ENCODE measurements at places on chromosomes 6 and 20.

GRCh38 chr20:41655962-41656618 is 37.9 kb upstream of the CHD6 start:
- DNase-seq: no peak

- no peak for DNase-seq
Observed at GRCh38 chr6:16267428-16268263, 29.3 kb downstream of the GMPR start.

DNA sequence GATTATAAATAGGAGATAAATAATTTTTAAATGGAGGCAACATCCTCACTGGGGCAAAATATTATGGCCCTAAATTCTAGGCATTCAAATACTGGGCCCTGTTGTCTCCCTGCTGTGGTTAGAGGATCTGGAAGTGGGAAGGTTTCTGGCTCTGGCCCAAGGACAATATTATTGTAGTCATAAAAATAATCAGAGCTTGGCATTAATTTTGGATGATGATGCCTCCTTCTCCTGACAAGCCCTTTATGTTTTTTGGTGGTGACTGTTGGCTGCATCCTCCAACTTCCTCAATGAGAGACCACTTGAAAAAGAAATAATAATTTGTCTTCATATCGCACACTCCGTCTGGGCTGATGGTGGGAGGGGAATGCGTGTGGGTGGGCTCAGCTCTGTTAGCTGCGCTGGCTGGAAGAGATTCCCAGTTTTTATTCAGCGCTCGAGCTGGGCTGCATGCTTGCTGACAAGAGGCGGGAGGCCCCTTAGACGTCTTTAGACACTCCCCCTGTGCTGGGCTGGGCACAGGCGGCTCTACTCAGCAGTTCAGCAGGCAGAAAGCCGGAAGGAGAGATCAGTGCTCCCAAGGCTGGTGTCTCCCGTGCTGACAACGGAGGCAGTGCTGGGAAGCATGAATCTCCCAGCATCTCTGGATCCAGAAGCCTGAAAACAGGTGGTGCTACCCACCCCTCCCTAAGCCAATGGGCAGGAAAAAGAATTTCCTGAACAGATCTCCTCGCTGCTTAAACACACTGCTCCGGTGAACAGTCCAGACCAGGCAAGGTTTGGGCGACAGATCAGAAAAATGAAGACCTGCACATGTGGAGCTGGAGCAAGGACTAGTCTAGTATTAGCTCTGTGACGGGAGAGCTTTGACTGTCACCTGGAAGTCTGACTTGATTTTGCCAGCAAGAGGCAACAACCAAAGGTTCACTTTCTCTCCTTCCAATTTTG is 97.7 kb downstream of the SYCP2 start:
- DNase-seq: no peak

GRCh38 chr6:159193923-159194322 is 24.7 kb downstream of the FNDC1 start:
- DNase-seq: no peak

DNA sequence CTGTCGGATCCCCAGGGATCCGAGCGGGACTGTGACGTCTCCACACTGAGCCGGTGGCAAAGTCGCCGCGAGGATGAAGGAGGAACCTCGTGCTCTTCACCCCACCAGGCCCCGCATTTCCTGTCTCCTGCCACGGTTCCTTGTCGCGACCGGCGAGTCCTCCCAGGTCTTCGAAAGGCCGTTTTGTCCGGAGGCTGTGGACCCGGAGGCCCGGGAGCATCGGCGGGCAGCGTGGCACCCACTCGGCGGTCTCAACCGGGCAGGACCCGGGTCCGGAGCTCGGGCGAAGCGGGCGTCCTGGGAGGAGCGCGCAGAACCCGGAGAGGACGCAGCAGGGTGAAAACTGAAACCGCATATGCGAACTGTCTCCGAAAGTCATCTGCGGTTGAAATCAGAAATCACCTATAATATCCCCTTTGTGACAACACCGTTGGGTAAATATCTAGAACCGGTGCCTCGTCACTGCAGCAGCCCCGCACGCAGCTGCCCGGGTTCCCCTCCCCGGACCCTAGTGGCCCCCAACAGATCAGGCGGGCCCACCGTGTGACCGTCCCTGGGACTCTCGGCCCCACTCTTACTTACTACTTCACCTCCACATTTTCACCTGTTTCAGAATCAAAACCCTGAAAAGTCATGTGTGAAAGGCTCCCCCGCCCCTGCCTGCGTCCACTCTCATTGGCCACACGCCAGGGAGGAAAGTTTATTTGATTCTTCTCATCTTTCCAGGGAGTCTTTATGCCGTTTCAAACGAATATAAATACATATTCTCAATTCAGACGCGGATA is 3.1 kb upstream of the ULBP2 start:
- peak; percentile 43 for DNase-seq

DNA sequence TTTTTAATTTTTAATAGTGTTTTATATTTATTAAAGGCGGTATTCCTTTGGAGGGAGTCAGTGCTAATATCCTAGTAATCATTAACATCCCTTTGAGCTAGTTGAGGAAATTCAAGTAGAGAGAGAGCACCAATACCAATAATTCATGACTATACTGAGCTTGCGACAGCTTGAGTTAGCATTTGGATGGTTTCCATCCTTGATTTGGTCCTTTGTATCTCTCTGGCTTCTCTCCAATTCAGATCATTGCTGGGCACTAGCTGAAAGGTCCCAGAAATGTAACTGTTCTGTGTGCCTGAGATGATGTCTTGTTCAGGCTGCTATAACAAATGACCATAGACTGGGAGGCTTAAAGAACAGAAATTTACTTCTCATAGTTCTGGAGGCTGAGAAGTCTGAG is 77.0 kb downstream of the RNF144B start:
- DNase-seq: no peak

DNA sequence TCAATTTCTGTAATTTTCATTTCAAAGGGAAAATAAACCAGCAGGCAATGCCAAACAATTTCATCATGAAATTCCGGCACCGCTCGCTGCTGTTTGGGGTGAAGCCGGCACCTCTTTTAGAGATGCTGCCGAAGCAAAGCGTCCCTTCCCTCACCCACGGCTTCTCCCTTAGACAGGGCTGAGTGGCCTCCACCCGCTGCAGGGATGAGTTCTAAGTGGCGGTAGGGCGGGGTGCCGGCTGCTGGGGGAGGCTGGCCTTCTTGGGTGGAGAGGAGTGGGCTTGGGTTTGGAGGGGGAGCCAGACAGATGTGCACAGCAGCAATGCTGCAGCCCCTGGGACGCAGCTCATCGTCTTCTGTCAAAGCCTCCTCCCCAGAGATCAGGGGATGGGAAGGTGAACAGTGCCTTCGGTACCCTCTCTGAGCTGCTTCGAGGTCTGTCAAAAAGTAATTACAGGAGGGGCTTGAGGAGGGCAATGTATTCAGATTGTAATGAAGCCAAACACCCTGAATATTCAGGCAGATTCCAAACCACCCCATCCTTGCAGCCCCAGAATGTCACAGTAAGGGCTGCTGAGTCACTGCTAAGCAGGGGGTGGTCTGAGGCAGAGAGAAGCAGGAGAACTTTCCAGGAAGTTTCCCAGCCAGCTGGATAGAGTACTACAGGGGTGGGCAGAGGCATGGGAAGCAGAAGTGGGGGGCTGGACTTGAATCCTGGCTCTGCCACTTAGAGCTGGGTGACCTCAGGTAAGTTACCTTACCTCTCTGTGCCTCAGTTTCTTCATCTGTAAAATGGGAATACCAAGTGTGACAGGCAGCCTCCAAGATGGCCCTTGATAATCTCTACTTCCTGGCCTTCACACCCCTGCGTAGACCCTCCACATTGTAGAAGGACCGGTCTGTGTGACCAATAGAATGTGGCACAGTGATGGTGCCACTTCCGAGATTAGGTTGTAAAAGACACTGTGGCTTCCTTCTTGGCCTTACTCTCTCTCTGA is 96.6 kb downstream of the SULF2 start:
- no peak for DNase-seq

DNA sequence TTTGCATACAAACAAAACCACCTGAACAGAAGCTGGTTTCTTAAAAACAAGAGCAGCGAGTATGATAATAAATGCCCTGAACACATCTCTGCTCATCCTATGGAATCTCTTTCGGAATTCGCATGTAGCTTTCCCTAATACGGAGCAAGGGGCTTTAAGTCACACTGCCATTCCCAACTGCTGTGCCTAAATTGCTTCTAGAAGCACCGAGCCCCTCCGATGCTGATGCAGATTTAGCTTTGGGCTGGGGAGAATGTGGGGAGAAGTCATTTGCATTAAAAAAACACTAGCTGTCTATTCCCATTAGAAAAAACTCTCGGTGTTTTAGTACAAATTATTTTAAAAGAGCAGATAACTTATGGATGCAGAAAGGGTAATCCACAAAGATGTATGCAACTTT is 76.9 kb downstream of the CD83 start:
- DNase-seq: no peak

- no peak for DNase-seq
Observed at GRCh38 chr6:97215157-97215769, 67.8 kb downstream of the MMS22L start.

DNA sequence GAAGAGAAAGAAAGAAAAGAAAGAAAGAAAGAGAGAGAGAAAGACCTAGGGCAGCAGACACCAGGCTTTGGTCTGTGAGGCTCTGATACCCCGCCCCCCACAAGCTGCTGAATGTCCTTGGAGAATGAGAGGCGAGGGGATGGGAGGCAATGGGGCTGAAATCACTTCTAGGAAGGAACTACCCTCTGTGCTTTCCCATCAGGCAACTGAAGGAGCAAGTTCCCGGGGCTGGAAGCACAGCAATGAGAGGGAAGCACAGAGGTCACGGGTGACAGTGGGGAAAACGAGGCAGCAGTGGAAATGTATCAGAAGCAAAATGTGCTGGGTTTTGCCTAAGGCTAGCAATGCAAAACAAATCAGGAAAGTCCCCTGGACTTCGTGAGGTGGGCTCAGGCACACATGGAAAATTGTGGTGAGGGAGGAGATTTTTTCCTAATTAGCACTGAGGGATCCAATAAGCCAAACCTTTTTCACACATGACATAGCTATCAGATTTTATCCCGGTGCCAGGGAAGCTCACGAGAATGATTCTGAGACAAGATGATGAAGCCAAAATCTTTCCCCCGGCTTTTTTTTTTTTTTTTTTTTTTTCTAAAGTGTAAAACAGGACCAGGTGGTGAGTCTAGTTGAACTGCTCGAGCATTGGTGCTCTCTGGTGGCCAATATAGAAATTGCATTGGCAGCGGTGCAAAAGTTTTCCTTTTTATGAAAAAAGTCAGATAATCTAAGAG is 16.8 kb upstream of the ARFGEF2 start:
- DNase-seq: peak; percentile 71

- peak; percentile 54 for DNase-seq
Observed at GRCh38 chr6:26156850-26157250, 69.6 kb downstream of the HFE start.

All from activated CD8-positive, alpha-beta memory T cell treated with anti-CD3 and anti-CD28 coated beads, Interleukin-2, amount 50 U/mL, for 4 hours (primary cell).